KBM-7 (cell line): ENCODE measurements at places on chromosomes 12 and 14.

DNA sequence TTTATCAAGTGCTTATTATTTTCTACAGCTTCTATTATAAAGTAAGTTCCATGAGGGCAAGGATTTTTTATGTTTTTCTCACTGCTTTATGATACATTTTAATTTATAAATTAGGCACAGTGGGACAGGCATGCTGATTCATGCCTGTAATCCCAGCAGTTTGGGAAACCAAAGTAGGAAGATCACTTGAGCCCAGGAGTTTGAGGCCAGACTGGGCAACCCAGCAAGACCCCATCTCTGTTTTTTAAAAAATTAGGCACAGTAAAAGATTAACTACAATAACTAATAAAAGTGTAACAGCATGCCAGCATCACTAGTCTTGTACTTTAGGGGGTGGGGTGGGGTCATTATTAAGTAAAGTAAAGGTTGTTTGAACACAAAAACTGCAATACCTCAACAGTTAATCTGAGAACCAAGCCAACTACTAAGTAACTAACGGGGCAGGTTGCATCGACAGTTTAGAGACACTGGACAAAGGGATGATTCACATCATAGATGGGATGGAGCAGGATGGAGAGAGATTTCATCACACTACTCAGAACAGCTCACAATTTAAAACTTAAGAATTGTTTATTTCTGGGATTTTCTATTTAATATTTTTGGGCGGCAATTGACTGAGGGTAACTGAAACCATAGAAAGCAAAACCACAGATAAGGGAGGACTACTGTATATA lies 119.5 kb downstream of the PLEKHA5 start:
- no peak for DNase-seq

GRCh38 chr12:85036733-85037132 lies 582 bp downstream of the LRRIQ1 start:
- DNase-seq: no peak

GRCh38 chr12:49557917-49558215 lies 10.1 kb downstream of the MCRS1 start:
- DNase-seq: no peak

GRCh38 chr12:2112401-2112800 lies 59.6 kb downstream of the CACNA1C start:
- no peak for DNase-seq

GRCh38 chr12:74889563-74890236 lies 319.9 kb downstream of the KCNC2 start:
- no peak for DNase-seq

- no peak for DNase-seq
These were observed 19.4 kb downstream of the PPP2R5C start for GRCh38 chr14:101780887-101781239.

DNA sequence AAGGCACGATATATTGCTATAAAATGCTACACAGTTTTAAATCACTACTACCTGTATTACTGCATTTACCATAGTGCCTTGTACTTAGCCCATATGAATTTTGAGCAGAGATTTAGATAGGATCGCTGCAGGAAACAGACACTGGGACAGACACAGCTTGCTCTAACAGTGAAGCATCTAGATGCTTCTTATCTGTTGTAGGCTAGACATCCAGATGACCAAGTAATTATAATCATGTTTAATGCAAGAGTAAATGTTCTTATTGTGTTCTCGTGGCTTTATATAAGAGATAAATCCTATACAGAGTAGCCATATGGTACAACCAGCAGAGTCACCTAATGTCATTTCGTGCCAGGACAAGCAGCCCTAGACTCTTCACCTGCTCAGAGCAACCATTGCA lies 92.8 kb downstream of the ASCL1 start:
- DNase-seq: no peak

DNA sequence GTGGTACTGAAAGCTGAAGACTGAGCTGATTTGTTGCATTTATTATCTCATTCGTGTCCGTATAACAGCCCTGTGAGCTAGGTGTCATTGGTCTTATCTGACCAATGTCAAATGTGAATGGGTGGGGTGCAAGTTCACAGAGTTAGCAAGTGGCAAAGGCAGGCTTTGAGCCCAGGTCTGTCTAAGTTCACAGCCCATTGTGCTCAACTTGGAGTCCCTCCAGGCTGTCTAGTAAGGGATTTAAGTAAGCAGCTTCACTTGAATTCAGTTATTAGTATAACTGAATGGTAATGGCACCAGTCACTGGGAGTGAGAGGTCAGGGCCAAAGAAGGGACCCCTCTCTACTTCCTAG lies 8.5 kb downstream of the C1S start:
- no peak for DNase-seq

GRCh38 chr12:127389923-127390322 lies 877.0 kb upstream of the TMEM132C start:
- DNase-seq: no peak

- DNase-seq: no peak
These were observed 92.5 kb downstream of the SSPN start for GRCh38 chr12:26287671-26288381.

- no peak for DNase-seq
These were observed 58.7 kb downstream of the TESC start for GRCh38 chr12:117040496-117040895.

DNA sequence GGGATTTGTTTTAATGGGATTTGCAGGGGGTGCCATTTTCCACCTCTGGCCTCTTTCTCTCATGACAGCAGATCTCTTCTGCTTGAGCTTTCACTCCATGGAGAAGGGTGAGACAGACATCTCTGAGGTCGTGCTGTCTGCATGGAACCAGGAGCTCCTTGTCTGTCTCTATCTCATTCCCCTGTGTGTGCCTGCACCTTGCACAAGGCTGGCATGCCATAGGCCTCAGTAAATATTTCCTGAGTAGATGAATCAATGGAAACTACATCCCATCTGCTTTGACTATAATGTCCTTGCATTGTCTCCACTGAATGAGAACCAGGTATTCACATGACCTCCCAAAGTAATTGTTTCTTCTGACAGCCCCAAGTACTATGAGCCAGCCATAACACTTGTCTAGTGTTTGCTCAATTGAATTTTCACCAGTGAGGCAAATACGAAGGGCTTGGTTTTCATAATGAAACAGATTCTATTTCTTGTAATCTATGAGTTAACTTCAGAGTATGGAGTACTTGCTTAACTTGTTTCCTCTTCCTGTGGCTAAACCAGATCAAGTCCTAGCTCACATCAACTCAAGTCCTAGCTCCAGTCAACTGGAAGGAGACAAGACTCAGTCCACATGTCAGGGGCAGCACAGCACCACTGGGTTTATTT lies 32.3 kb downstream of the KCNK13 start:
- no peak for DNase-seq

DNA sequence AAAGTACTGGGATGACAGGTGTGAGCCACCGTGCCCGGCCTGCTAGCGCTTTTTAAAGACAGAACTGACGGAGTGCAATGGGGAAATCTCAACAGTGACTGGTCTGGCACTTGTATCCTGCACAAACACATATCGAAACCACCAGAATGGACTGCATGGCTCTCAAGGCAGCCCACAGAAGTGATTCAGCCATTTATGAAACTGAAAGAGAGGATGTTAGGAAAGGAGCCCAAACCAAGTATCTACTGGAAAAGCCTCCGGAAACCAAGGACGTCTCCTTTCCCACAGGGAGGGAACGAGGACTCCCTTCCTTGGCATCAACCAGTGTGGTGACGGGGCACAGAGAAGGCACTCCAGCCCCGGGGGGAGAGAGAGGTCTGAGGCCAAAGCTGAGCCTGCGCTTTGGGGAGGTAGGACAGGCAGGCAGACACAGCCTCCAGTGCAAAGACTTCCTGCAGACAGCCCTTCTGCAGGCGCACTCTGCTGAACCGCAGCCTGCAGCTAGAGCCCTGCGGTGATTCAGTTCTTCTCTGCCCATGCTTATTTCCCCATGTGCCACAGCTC lies 16.5 kb downstream of the SLC15A4 start:
- DNase-seq: no peak

GRCh38 chr12:48933664-48934311 lies 8.5 kb upstream of the FKBP11 start:
- no peak for DNase-seq

DNA sequence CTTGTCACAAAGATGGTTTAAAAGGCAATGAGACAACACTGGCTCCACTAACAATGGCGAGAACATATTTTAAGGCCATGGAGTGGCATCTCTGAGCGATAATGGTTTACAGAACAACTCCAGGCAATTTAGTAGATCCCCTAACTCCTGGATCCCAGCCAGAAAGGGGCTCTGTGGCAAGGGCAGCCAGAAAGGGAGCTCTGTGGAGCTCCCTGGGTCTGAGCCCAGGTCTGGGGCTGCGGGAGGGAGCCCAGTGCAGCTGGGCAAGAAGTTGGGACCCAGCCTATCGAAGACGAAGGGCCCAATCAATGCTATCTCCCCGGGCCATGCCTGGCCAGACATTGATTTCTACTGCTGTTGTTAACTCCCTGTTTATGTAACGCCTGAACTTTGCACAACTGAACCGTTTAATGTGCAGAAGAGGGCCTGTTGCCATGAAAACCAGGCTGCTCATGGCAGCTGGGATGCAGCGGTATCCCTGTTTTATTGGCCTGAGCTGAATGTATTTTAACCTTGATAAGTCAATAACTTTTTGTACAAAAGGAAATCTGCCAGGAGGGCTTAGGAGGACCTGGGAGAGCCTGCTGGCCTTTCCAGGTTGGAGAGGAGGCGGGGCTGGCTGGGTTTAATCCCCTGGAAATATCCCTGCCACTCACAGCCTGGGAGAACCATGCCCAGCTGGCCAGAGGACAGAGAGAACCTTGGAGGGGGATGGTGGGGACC lies 6.7 kb upstream of the FAM222A start:
- DNase-seq: no peak

- DNase-seq: no peak
These were observed 9.1 kb downstream of the KIF26A start for GRCh38 chr14:104147346-104148125.

GRCh38 chr12:19351346-19351745 lies 87.9 kb upstream of the AEBP2 start:
- DNase-seq: no peak
